ENCODE measurements at places on chromosomes 6 and 20.

DNA sequence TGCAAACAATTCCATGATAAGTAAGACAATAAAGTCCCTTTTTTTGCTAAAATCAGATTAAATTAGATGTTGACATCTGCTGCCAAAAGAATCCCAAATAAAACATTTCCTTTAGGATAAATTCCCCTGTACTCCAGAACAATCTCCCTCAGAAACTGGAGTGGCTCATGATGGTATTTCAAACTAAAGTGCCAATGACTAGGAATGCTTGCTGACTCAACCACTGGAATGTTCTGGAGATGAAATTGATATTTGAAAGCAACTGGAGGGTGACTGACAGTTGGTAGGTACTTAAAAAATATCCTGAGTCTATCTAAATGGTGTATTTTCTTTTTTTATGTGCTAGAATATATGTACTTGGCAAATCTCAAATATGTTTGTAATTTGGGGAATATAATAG is 350.1 kb upstream of the TSHZ2 start:
- no peak for DNase-seq

DNA sequence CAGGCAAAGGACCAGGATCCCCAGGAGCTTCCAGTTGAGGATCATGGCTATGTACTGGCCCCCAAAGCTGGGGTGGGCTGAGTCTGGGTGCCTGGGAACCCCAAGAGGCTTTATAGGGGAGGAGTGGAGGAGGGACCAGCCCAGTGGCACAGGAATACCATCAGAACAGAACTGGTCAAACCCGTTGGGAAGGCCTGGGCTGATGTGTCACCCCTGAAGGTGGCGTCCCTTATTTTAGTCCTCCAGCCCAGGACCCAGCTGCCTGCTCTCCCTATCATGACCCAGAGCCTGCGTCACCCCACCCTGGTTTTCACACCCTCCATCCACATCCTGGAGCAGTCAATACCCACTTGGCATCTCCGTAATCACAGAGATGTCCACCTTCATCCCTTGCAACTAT is at the start of gene PSORS1C2:
Gene PSORS1C2 (minus strand): TSS at position 85 of the 400 bp plus-strand sequence. CDS start 40 bp downstream, at position 45.
- no peak for DNase-seq

DNA sequence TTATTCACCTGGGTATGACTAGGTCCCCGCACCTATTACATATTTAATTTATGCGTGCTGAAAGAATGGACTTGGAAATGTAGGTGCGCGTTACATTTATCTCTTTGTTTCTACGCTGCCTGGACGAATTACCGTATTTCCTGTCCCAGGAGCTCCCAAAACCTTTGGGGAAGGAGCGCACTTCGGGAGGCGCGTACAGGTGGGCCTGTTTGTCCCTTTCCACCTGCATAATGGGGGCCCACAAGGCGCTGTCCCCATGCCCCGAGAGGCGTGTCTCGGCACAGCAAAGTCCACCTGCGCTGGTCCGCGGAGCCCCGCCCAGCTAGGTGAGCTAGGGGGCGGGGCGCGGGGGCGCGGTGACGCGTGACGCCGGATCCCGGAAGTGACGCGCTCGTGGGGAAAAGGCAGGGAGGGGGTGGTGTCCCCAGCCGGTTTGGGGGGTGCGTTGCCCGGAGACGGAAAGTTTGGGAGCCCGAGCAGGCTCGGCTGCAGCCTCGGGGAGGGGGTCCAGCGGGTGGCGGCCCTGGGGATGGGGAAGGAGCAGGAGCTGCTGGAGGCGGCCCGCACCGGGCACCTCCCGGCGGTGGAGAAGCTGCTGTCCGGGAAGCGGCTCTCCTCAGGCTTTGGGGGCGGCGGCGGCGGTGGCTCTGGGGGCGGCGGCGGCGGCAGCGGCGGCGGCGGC is at the start of gene ANKS1A:
Gene ANKS1A (plus strand): TSS at position 382 of the 682 bp plus-strand sequence. CDS start 148 bp downstream, at position 530.
- DNase-seq, result peak; percentile 57

- DNase-seq, result no peak
These were observed 82.9 kb upstream of the RNF217 start for GRCh38 chr6:124879110-124879991.

DNA sequence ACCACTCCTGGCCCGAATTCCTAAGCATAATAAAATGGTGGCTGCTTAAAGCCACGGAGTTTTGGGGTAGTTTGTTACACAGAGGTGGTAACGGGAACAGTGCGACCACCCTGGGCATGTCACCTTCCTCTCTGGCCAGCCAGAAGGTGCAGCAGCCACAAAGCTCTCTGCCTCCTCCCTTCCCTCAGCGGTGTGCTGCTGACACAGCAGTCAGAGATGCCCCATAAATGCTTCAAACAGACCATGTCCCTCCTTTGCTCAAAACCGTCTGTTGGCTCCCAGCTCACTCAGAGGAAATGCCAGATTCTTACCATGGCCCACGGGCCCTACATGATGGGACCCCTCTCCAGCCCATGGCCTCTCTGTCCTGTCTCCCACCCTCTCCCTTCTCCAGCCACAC is 12.1 kb upstream of the TCF15 start:
- DNase-seq, result no peak
